ENCODE measurements at places on chromosomes 5 and 9. TPM values are rescaled to one million over a fixed set of nuclear protein-coding genes. Genes with fewer than 3 reads are reported as not detected.

GRCh38 chr9:95981761-95982390 is 106.4 kb downstream of the ERCC6L2 start:
- H3K4me3 ChIP-seq: no peak overlapping the region
- peaks cover 12% of the 10 kb centered on the region for H3K36me3 ChIP-seq
- H3K27ac ChIP-seq: no peak overlapping the region
- H3K27me3 ChIP-seq: no peaks in the 10 kb centered on the region
- DNase-seq: no peak

DNA sequence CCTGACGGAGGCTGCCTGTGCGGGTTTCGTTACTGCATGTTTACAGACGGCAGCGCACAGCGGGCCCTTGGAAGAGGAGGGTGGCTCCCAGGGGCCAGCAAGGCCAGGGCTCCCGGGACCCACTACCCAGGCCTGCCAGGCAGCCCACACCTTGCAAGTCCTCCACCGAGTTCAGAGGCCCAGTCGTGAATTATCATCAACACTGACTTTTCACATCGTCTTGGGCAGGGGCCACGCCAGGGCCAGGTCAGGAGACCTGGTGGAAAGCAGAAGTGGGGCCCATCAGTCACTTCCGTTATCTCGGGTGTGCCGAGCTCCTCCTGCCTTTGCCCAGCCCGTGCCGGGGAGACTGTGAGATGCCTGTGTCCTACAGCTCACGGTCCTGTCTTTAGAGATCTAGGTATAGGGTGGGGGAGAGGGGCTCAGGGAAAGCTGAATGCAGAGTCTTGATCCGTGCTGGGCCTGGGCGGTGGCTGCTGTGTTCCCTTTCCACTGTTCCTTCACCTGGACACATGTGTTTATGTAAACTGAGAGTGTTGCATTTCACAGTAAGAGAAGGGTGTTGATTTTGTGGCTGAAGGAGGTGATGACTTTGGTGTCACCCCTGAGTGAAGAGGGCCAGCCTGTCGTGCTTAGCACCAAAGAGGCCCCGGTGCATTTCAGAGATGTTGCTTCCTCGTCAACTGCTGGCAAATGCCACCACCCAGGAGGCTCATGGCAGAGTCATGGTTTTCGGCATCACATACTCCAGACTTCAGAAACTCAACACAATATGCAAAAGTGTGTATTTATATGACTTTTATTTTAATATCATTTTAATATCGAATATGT is 175.2 kb downstream of the GAPVD1 start:
- no peak overlapping the region for H3K27ac ChIP-seq
- H3K4me3 ChIP-seq: no peak overlapping the region
- H3K4me1 ChIP-seq: no peaks in the 10 kb centered on the region
- H3K27me3 ChIP-seq: no peaks in the 10 kb centered on the region
- peaks cover 40% of the 10 kb centered on the region for H3K36me3 ChIP-seq

DNA sequence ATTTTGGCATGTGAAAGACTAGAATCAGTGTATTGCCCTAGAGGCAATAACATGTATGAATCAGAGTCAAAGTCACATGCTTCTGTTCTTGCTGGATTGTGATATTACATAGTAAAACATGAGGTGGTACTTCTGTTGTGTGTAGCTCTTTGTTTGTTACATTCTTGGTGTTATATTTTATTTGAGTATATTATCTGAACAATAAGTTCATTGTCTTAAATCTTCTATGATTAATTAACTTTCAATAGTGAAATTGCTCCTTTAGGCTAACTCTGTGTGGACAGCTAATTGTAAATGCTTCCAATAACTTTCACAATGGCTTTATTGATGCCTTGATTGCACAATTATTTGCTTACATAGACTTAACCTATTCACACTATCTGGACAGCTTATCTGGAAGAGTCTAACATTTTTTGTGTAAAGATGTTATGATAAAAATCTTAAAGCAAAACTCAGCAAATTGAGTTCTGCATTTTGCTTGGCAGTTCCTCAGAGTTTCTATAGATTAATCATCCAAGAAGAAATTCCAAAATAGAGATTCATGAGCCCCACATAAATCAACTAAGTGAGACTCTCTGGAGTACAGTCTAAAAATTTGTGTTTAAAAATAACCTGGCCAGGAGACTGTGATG is 239.6 kb upstream of the TUSC1 start:
- no peaks in the 10 kb centered on the region for H3K27me3 ChIP-seq
- no peak overlapping the region for H3K4me3 ChIP-seq
- no peaks in the 10 kb centered on the region for H3K36me3 ChIP-seq
- H3K4me1 ChIP-seq: no peaks in the 10 kb centered on the region

GRCh38 chr9:75739884-75740611 is 150.4 kb upstream of the PCSK5 start:
- H3K4me3 ChIP-seq: no peak overlapping the region
- no peaks in the 10 kb centered on the region for H3K27me3 ChIP-seq
- no peak overlapping the region for H3K27ac ChIP-seq
- no peaks in the 10 kb centered on the region for H3K36me3 ChIP-seq
- DNase-seq: no peak
- H3K4me1 ChIP-seq: no peaks in the 10 kb centered on the region

DNA sequence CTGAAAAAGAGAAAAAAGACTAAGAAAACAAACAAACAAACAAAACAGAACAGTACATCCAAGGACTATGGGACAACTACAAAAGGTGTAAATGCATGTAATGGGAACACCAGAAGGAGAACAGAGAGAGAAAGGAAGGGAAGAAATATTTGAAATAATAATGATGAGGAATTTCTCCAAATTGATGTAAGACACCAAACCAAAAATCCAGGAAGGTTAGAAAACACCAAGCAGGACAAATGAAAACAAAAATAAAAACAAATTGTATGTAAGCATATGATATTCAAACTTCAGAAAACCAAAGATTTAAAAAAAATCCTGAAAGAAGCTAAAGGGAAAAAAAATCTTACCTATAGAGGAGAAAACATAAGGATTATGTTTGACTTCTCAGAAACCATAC is 125.9 kb upstream of the ACTBL2 start:
- H3K36me3 ChIP-seq: no peaks in the 10 kb centered on the region
- no peak overlapping the region for H3K27ac ChIP-seq
- no peak for DNase-seq
- no peaks in the 10 kb centered on the region for H3K27me3 ChIP-seq

- H3K27me3 ChIP-seq: no peaks in the 10 kb centered on the region
- no peak overlapping the region for H3K4me3 ChIP-seq
- peaks cover 15% of the 10 kb centered on the region for H3K36me3 ChIP-seq
- no peak for DNase-seq
- H3K27ac ChIP-seq: no peak overlapping the region
Measured at GRCh38 chr5:111132731-111133435, 40.7 kb downstream of the WDR36 start.

- H3K4me3 ChIP-seq: no peak overlapping the region
- peaks cover 28% of the 10 kb centered on the region for H3K4me1 ChIP-seq
- H3K36me3 ChIP-seq: peaks cover 13% of the 10 kb centered on the region
Measured at GRCh38 chr9:133160742-133161546, 2.8 kb downstream of the GBGT1 start.

DNA sequence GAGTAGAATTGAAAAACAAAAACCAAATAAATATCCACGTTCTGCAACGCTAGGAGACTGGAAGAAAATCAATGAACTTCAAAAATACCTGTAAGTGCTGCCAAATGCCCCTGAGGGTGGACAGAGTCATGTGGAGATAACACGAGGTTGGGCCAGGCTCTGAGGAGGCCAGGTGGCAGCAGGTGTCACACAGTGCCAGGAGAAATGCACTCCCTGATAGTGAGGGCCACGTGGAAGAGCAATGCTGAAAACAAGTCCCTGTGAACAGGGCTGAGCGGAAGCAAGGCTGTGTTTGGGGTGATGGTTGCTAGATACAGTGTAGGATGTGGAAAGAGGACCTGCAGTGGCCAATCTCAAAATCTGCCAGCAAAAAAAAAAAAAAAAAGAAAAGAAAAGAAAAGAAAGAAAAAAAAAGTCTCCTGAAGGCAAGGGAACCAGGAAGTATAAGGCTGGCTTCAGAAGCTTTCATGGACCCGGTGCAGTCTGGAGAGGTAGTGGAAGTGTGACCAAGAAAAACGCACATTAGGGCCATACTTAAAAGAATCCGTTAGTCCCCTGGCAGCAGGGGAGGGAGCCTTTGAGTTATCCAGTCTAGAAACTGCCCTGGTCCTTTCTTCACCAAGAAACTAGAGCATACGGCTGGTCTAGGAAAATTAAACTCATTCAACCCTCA is 16.8 kb downstream of the C1QTNF3 start:
- H3K36me3 ChIP-seq: no peaks in the 10 kb centered on the region
- DNase-seq: no peak
- no peaks in the 10 kb centered on the region for H3K27me3 ChIP-seq
- no peak overlapping the region for H3K27ac ChIP-seq
- H3K4me3 ChIP-seq: no peak overlapping the region

DNA sequence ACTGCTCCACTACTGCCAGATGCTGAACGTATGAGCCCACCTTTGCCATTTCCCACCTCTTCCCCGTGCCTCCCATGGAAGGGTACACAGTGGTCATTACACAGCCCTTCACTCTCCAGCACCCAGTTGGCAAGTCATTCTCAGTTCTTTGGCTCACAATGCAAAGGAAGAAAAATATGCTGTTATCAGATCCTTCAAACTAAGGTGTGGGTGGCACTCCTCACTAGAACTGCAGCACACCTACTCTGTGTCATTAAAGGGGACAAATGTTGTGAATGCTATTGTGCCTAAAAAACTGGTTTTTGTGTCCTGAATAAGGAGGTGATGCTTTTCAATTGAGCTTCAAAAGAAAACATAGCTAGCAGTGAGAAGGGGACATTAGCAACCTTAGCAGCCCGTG is 183.1 kb upstream of the SNX2 start:
- H3K4me3 ChIP-seq: no peak overlapping the region
- H3K27ac ChIP-seq: no peak overlapping the region
- no peaks in the 10 kb centered on the region for H3K36me3 ChIP-seq
- no peaks in the 10 kb centered on the region for H3K27me3 ChIP-seq
- H3K4me1 ChIP-seq: no peaks in the 10 kb centered on the region

DNA sequence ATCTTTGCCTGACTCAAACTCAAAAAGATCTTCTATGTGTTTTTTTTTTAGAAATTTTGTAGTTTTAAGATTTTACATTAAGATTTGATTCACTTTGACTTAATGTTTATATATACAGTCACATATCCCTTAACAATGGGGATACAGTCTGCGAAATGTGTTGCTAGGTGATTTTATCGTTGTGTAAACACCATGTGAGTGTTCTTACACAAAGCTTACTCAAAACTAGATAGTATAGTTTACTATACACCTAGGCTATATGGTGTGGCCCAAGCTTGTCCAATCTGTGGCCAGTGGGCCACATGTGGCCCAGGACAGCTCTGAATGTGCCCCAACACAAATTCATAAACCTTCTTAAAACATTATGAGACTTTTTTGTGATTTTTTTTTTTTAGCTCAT is 131.9 kb downstream of the CWC27 start:
- no peak overlapping the region for H3K4me3 ChIP-seq
- no peaks in the 10 kb centered on the region for H3K4me1 ChIP-seq
- DNase-seq: no peak
- no peaks in the 10 kb centered on the region for H3K27me3 ChIP-seq

- H3K36me3 ChIP-seq: no peaks in the 10 kb centered on the region
- no peaks in the 10 kb centered on the region for H3K27me3 ChIP-seq
- H3K27ac ChIP-seq: no peak overlapping the region
- no peaks in the 10 kb centered on the region for H3K4me1 ChIP-seq
- no peak for DNase-seq
- H3K4me3 ChIP-seq: no peak overlapping the region
Measured at GRCh38 chr5:39638813-39639212, 214.0 kb upstream of the DAB2 start.

- H3K27me3 ChIP-seq: peaks cover 56% of the 10 kb centered on the region
- H3K27ac ChIP-seq: no peak overlapping the region
- H3K36me3 ChIP-seq: no peaks in the 10 kb centered on the region
- DNase-seq: no peak
Measured at GRCh38 chr5:176781054-176781375, 29.3 kb upstream of the UNC5A start.

DNA sequence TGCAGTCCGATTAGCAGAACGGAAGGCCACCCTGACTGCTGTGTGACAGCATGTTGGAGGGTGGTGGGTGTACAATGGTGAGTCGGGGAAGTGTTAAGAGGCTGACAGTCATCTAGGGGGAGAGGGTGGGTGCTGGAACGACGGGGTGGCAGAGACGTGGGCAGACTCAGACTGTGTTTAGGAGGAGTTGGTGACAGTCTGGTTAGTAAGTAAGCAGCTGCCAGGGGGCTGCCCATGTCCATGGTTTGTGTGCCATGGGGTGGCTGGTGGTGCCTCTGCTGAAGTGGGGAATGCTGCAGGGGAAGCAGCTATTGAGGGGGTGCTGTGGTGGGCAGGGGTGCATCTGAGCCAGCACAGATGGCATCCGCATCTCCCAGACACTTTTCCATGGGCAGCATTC is 51.3 kb upstream of the BOD1 start:
- DNase-seq: no peak
- no peaks in the 10 kb centered on the region for H3K27me3 ChIP-seq
- no peak overlapping the region for H3K27ac ChIP-seq

- H3K36me3 ChIP-seq: no peaks in the 10 kb centered on the region
- no peak overlapping the region for H3K4me3 ChIP-seq
- H3K27ac ChIP-seq: no peak overlapping the region
- H3K4me1 ChIP-seq: no peaks in the 10 kb centered on the region
- no peaks in the 10 kb centered on the region for H3K27me3 ChIP-seq
Measured at GRCh38 chr9:86669422-86669821, 277.9 kb downstream of the GAS1 start.

- no peaks in the 10 kb centered on the region for H3K27me3 ChIP-seq
- DNase-seq: no peak
Measured at GRCh38 chr9:12790001-12790400, 15.2 kb downstream of the LURAP1L start.

GRCh38 chr5:143179126-143179740 is 224.3 kb downstream of the NR3C1 start:
- no peak overlapping the region for H3K4me3 ChIP-seq
- no peak overlapping the region for H3K27ac ChIP-seq
- H3K36me3 ChIP-seq: peaks cover 3% of the 10 kb centered on the region
- no peak for DNase-seq
- H3K27me3 ChIP-seq: no peaks in the 10 kb centered on the region

DNA sequence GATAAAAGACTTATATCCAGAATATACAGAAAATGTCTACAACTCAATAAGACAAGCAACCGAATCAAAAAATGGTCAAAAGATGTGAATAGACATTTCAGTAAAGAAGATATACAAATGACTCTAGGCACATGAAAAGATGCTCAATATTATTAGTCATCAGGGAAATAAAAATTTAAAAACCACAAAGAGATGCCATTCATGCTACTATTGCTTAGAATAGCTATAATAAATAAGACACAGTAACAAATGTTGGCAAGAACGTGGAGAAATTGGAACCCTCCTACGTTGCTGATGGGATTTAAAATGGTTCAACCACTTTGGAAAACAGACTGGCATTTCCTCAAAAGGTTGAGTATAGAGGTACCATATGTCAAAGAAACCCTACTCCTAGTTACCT is 39.8 kb downstream of the POLK start:
- peaks cover 27% of the 10 kb centered on the region for H3K36me3 ChIP-seq
- DNase-seq: no peak
- H3K4me1 ChIP-seq: no peaks in the 10 kb centered on the region
- no peak overlapping the region for H3K4me3 ChIP-seq

- H3K36me3 ChIP-seq: no peaks in the 10 kb centered on the region
- no peak for DNase-seq
- no peak overlapping the region for H3K27ac ChIP-seq
- peaks cover 25% of the 10 kb centered on the region for H3K4me1 ChIP-seq
Measured at GRCh38 chr9:97514531-97514930, 13.1 kb downstream of the TMOD1 start.

The SYNPO gene
- 90.6 TPM for total RNA-seq

The MYOT gene
- total RNA-seq: not detected

The PCDHA12 gene
- total RNA-seq: 6.6 TPM

The DMRT3 gene
- total RNA-seq: 0.24 TPM

The TAF1L gene
- total RNA-seq: not detected

The CDH6 gene
- total RNA-seq: 7.2 TPM

The PAXX gene
- total RNA-seq: 45.1 TPM

The MSX2 gene
- 0.27 TPM for total RNA-seq

The GLRA1 gene
- total RNA-seq: not detected

The CYFIP2 gene
- 36.6 TPM for total RNA-seq

The B4GALT1 gene
- 72.0 TPM for total RNA-seq
